ENCODE measurements at places on chromosomes 5 and 9.

GRCh38 chr9:134723037-134723436, 81.4 kb downstream of the COL5A1 start:
- no peak for DNase-seq

DNA sequence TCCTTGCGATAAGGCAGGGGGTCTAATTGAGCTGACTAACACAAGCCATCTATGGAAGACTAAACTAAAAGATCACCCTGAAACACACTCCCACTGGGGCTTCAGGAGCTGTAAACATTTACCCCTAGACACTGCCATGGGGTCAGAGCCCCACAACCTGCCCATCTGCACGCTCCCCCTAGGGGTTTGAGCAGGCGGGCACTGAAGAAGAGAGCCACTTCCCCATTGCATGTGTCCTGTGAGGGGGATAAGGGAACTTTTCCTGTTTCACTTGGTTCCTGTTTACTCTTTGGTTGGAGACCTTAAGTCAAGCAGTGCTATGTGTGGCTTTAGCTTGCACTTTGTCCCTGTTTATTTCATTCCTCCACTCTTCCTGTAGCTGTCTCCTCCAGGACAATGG, 1929.5 kb upstream of the CDH9 start:
- no peak for DNase-seq

DNA sequence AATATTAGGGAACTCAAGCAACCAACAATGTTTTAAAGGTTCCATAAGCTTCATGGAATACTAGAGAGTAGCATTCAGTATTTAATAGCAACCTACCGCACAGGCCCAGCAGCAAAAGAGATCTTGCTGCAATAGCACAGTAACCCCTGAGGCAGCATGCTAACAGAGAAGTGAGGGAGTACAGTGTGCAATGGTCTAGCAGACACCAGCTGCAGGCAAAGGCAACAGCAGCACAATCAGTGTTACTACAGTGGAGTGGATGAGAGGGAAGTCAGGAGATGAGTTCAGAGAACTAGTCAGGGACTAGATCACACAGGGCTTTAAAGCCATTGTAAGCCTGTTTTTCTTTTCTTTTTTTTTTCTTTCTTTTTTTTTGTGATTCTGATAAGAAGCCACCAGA, 2.8 kb downstream of the TICAM2 start:
- no peak for DNase-seq

GRCh38 chr5:54837093-54837492, 148.3 kb downstream of the ESM1 start:
- no peak for DNase-seq

- no peak for DNase-seq
Observed at GRCh38 chr5:83513491-83513890, 41.9 kb downstream of the VCAN start.

DNA sequence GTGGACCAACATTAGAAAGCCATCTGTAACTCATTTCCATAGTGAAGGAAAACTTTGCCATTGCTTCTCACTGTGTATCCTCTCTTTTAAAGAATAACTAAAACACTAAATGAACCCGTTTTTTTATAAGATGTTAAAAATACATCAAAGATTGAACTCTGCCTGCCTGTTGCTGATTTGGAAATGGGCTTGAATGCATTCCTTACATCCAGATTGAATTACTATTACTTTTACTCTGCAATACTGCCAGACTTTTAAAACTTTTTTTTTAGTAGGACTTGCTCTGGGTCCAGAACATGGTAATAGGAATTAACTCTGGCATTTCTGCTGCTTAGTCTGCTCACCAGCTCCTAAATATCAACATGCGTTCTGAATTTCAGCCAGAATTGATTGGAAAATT, 176.8 kb upstream of the PAPPA start:
- no peak for DNase-seq

GRCh38 chr9:131817627-131818026, 77.8 kb upstream of the RAPGEF1 start:
- no peak for DNase-seq

DNA sequence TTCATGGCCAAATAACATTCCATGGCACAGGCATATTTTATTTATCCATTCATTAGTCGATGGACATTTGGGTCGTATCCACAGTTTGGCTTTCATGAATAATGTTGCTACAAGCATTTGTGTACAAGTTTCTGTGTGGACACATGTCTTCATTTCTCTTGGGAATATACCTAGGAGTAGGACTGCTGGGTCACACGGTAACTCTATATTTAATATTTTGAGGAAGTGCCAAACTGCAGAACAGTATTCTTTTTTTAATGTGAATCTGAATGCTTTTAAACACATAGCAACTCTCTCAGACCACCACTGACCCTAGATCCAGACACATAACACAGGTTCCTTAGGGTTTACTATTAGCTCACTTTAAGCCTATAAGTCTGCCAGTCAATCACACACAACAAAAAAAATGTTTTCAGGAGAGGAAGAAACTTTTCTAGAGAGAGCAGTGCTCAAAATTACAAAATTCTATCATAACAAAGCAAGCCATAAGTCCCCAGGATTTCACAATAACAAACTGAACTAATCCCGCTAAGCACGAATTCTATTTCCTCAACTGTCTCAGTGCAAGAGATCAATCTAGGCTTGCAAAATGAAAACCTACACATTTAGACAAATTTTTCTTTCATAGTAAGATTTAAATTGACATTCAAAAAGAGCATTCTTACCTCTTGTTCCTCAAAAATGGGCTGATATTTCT, 41.8 kb upstream of the GABBR2 start:
- DNase-seq: no peak

- DNase-seq: no peak
Observed at GRCh38 chr5:116375926-116376325, 198.7 kb downstream of the SEMA6A start.

GRCh38 chr5:117621921-117622320, 1047.3 kb upstream of the SEMA6A start:
- DNase-seq: no peak

DNA sequence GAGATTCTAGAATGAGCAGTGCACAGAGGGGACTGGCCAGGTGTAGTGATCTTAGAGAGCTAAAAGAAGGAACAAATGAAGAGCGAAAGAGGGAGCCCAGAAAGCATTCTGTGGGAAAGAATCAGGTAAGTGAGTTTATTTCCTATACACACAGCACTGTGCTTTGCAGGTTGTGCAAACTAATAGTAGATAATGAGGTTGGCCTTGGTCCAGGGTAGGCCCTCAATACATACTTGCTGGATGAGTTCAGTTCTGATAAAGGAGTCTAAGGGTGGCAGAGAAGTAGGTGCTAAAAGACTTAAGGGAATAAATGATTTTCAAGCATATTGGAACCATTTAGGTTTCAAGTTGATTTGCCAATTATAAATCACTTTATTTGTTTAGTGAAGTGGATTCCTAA, 122.0 kb downstream of the NPR3 start:
- DNase-seq: no peak

DNA sequence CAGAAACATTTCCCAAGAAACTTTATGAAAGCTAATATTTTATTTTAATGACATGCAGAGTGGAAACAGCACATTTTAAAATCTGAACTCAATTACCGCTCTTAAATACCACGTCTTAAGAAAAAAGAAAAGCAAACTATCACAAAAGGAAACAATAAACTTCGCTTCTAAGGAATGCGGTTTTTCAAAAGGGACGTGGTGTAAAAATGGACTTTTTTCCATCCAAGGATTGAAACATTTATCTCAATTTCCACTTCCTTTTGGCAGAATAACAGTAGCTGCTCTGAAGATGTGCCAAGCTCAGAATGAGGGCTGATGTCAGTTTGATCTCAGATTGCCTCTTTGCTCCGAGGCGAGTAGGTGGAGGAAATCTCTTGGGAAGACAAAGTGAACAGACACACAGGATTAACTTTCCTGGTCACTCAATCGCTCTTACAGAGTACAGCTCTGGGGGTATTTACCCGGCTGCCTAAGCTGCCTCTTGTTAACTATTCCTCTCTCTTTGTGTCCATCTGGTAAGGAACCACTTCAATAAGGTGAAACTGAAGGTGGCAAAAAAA, 158.5 kb downstream of the TRPM6 start:
- no peak for DNase-seq

GRCh38 chr5:156590978-156591377, 259.1 kb upstream of the PPP1R2B start:
- DNase-seq: no peak

DNA sequence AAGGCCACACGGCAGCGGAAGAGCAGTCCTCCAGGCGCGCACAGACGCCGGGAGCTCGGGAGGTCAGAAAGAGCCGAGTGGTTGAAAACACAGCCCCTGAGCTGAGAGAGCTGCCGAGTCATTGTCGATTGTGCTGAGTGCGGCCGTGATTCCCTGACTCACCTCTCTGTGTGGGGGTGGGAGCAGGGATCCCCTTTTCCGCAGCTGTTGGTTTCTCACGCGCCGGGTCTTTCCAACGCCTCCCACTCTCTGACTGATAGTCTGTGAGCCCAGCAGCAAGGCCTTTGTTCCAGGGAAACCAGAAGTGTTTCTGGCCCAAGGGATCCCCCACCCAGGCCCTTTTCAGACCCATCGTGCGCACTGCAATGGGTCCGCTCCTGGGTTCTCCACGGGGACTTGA, 97.3 kb downstream of the MRPL36 start:
- DNase-seq: no peak

- DNase-seq: no peak
Observed at GRCh38 chr9:113436728-113437515, 26.4 kb downstream of the C9orf43 start.

DNA sequence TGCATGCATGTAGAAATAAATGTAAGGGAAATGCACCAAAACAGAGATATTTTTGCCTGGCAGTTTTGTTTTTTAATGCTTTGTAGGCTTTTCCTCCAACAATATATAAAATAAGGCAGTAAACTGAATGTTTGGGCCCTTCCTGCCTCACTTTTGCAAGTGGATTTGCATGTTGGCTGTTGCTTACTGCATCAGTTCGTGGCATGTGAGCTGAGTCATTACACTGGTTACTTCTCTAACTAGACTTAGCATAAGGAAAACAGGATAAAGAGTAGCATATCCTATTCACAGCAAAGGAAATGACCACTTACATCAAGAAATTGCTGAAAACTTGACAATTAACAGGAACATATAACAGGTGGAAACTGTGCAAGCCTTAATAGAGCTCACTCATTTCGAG, 113.4 kb downstream of the TLE1 start:
- no peak for DNase-seq

GRCh38 chr5:137822158-137822764, 45.4 kb upstream of the MYOT start:
- no peak for DNase-seq

DNA sequence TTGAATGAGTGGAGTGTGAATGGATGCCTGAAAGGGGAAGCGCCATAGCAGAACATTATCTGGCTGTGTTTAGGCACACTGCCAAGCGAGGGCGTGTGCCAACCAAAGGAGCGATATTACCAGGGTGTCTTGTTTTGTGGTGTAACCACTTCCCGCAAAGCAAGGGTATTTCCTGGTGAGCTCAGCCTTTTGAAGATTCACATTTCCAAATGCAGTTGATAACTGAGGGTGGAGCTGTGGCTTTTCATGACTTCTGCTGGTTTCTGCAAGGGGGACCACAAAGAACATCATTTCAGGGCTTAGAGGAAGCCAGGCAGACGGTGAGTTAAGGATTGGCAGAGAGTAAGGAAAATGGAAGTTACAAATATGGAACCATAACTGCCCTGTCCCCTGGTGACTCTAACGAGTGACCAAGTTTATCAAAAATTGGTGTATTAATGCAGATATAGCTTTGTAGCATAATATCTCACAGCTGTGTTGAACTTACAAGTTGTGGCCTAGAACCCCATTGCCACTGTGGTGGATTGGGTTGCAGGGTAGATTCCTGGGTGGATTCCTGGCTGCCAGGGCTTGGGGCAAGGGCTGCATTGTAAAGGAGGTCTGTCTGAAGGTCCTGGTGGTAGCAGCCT, 71.4 kb downstream of the RALGPS1 start:
- no peak for DNase-seq

DNA sequence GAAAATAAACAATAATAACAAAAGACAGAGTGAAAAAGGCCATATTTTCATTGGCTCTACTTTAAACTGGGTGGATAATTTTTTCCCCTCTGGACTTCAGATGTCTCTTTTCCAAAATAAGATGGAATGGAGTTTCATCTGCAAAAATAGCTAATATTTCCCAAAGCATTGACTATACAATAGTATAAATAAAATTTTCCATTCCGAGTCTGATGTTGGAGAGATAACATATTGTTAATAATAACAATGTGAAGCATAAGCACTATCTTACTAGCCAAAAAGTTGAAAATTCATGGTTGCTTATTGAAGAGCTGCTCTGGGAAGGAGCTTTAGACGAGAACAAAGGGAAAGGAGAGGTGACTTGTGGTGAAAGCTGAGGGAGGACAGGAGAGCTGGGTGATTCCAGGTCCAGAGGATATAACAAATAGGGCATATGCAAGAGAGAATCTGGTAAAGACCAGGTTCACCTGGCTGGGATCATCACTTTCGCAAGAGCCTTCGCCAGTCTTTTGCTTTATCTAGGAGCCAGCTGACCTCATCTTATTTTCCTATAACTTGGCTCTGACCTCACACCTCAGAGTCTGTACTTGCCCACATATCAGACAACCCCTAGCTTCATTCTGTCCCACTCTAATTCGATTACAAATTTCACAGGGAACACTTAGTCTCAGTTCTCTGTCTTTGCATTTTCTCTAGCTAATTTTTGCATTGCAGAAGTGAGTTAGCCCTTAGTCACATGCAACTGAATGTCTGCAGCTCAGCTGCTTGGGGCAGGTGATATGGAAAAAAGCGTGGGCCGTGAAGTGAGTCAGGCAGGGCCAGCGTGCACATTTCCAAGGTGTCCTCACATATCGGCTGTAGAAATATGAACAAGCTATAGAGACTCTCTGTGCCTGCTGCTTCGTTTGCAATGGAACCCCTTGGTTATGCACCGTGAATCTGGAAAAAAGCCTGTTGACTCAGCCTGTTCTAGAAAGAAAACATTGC, 7.6 kb upstream of the ZNF474 start:
- DNase-seq: no peak

GRCh38 chr5:68479524-68479923, 264.0 kb downstream of the PIK3R1 start:
- no peak for DNase-seq

GRCh38 chr5:100901821-100902341, 1.2 kb downstream of the ST8SIA4 start:
- DNase-seq: no peak

DNA sequence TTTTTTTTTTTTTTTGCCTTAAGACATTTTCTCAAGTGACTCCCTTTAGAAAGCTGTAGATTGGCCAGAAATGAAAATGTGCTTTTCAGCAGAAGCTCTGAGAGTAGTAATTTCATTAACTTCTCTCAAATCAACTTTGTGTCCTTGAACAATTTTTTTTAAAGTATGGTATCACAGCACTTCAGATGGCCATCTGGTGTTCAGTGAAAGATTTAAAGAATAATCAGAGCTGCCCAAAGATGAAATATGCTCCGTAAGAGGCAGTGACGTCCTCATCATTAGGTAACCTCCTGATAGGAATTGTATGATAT, 43.0 kb upstream of the PCAT7 start:
- DNase-seq: no peak

GRCh38 chr5:114361724-114362196, at the start of gene KCNN2:
Gene KCNN2, plus strand, starts transcription at chr5:114362070. Its CDS starts 70 bp downstream, at chr5:114362140.
- peak; percentile 44 for DNase-seq

GRCh38 chr9:91239367-91240111, 122.2 kb downstream of the AUH start:
- no peak for DNase-seq

Measured in brain pericyte (primary cell).